Frontal cortex (tissue), 4 donors: ENCODE measurements at places on chromosomes 5 and 9.
A peak's percentile ranks its signal among the peaks of the same experiment; 100 is the strongest.

DNA sequence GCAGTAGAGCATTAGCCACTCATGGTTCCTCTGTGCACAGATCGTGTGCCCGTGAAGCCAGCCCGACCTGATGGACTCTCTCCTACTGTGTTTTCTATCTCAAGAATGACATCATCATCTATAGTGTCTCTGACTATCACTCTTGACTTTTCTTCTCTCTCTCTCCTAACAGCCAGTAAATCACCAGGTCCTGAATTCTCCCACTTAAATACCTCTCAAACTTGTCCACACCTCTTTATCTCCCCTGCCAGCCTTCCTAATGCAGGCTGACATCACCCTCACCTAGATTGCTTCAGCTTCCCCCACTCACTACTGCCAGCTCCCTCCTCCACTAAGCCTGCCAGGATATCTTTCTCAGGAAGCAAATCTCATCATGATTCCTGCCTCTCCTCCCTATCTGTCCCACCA lies 90.6 kb upstream of the MIER3 start:
- DNase-seq: no peak

DNA sequence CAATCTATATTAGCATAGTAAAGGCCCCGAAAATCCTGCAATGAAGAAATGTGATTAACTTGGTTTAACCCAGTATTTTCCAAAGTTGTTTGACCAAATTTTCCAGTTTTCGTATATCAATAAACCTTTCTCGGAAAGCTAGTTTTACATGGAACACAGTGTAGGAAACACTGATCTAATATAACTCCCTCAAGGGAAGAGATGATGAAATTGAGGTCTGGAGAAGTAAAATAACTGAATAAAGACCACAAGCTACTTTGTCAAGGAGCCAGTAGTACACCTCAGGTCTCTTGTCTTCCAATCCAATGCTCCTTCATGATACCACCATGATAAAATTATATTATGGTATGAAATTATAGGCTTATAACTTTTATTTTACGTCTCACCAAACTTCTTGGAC lies 118.1 kb upstream of the TARS1 start:
- no peak for DNase-seq

DNA sequence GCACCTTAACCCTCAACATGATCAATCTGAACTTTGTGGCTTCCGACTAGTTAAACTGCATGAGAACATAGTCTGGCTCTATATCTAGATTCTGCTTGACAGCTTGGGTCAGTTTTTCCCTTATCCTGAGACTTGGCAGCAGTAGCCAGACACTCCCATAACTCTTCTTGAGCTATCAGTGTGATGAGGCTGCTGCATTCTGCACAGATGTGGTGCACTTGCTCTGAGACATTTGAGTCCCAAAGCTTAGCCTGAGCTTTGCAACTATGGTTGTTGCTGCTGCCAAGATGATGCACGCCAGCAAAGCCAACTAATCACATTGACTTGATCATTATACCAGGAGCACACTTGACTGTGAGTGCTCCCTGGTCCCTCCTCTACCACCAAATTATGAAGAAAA lies 36.2 kb downstream of the MOCS2 start:
- no peak for DNase-seq

DNA sequence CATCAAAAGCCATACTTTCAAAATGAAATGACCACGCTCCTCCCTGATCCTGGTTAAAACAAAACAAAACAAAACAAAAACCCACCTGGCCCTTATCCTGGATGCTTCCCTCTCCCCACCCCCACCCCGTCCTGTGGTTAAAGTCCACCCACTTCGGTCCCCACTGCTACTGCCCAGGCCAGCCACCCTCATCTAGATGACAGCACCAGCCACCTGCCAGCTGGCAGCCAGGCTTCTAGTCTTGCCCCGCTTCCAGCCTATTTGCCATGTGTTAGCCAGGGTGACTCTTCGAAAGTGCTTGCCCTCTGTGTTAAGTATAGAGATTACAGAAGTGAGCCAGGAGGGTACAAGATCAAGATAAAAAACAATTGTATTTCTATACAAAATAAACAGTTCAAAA lies 27.5 kb upstream of the NCS1 start:
- DNase-seq: no peak

DNA sequence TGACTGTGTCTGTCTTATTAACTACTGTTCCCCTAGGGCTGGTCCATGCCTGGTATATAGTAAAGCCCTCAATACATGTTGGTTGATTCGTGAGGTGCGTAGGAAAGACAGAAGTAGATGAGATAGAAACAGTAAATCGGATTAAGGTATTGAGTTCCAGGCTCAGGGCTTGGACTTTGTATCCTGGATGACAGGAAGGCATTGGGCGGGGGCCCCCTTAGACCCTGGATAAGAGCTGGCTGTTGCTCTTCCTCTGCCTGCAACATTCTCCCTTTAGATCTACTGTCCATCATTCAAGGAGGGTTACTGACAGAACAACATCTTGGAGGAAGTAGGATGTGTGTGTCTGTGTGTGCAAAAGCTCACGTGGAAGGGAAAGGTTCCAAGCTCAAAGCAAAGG lies 31.2 kb upstream of the CTNNA1 start:
- DNase-seq: no peak

GRCh38 chr5:146291421-146292074 lies 47.1 kb upstream of the POU4F3 start:
- peak; percentile 14 for DNase-seq

GRCh38 chr9:129422032-129422842 lies 198.7 kb downstream of the C9orf50 start:
- DNase-seq: no peak

DNA sequence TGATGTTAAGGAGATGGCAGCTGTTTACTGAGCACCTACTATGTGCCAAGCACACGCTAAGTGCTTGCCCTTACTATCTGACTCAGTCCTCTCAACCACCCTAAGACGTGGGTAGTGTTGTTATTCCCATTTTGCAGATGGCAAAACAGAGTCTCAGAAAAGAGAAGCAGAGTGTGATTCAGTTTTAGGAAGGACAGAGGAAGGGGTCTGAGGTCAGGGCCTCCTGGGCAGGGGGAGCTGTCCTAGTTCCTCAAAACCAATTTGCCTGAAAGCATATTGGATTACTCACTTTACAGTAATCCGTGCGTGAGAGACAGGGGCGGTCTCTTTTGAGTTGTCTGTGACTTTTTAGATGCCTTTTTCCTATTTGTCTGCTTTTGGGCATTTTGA lies 23.2 kb downstream of the DNM1 start:
- no peak for DNase-seq

DNA sequence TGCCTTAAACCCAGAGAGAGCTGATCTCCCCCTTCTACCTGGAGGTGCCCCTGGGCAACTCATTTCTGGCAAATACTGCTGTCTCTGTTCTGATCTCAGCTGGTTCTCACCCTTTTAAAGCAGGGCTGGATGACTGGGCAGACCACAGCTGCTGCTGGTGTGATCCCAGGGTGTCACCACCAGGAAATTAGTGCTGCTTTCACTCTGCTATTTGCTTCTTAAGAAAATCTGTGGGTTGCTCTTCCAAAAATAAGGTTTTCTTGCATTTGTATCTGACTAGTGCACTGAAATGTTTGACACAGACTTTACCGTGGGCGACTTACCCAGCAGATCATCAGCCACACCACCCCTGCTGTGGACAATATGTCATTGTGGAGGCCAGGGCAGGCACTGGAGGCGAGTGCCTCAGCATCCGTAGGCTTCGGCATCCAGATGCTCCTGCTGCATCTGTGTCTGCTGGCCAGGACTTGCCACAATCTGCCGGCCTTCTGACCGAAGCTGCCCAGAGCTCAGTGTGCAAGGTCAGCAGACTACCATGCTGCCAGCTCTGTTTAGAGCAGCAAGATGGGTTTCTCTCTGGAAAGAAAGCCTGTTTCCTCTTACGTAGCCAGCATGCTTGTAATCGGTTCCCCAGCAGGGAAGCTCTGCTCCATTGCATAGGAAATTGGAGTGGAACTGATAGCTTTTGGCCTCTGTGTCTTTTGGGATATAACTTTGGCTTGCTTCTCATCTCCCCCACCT lies 13.6 kb downstream of the ARHGAP26 start:
- DNase-seq: no peak
